ENCODE measurements at places on chromosomes 5 and 9.
A peak's percentile ranks its signal among the peaks of the same experiment; 100 is the strongest.

DNA sequence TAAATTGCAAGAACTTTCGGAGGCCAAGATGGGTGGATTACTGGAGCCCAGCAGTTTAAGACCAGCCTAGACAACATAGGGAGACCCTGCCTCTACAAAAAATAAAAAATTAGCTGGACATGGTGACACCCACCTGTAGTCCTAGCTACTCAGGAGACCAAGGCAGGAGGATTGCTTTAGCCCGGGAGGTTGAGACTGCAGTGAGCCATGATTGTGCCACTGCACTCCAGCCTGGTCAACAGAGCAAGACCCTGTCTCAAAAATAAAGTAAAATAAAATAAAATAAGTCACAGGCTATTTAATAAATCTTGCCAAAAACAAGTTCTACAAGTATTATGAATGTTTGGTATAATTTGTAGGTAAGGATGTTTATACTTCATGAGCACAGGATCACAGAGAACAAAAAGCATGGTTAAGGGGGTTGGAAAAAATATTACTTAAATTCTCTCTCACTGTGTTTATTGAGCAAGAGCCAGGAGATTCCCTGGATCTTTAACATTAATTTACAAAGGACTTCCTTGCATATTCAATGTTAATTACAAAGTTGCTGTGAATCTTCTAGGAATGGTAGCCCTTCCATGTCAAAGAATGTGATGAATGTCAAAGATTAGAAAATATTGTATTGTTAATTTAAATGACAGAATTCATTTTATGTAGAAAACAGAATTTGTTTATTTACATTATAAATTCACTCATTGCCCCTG lies 164.0 kb downstream of the RFX3 start:
- no peak for DNase-seq

- DNase-seq = no peak
Measured at GRCh38 chr9:113599646-113600022, 136.1 kb downstream of the RGS3 start.

DNA sequence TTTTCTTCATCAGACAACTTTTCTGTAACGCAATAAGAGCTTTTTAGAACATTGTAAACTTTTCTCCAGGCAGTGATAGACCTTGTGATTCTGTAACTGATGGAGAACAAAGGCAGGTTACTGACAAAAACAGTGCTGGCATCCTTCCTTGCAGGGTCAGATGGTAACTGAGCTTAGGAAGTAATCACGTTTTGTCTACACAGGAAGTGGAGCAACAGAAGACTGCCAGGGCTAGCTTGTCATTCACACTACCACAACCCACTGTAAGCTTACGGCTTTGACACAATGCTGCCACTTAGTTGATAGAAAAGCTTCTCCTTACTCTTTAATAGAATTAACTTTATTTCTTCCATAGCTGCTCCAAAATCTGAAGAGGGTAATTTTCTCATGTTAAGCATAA lies 46.8 kb downstream of the FBN2 start:
- no peak for DNase-seq

DNA sequence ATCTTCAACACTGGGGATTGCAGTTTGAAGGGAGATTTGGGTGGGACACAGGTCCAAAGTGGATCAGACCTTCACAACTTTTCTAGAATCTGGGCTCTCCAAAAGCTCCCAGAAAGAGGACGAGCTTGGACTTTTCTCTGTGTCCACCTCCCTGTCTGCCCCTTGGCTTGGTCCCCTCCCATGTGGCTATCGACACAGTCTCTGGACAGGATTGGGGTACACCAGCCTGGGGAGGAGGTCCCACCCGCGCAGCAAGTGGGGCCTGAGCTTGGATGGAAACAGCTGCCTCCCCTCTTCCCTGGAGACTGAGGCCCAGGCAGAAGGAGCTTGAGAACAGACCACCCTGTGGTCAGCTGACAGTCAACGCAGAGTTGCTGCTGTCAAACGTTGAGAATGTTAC lies 84.6 kb upstream of the FCN1 start:
- DNase-seq = no peak

DNA sequence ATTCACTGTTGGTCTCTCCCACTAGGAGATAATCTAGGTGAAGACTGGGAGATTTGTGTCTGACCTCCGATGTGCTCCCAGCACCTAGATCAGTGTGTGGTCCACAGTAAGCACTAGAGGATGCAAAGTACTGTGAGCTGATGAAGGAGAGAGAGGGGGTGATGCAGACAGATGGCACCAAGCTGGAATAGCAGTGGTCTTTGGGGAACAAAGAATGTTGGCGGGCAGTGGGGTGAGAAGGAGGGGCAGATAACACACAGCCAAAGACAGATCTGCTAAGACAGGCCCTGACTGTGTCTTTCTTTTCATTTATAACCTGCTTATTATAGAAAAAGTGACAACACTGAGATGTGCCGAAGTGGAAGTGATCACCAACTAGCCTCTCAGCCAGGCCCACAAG lies 37.5 kb downstream of the ERGIC1 start:
- DNase-seq = no peak

GRCh38 chr5:97618721-97619120 lies 435.7 kb upstream of the RIOK2 start:
- no peak for DNase-seq

DNA sequence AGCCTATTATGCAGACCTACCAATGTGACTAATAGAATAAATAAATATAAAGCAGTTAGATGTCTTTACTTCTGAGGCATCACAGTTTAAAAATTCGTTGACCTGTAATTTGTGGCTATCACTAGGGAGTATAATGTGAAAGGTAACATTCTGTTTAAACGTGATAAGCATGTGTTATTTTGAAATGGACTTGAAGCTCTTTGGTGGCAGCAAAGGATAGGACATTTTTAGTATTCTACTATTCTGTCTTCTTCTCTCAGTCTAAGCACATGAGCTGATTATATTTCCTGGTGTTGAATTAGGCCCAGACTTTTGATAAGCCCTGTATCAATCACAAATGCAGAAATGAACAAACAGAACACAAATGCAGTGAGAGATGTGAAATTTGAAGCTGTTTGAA lies 974.0 kb upstream of the CDH10 start:
- no peak for DNase-seq

GRCh38 chr5:1536322-1536845 lies 12.6 kb upstream of the LPCAT1 start:
- peak; percentile 82 for DNase-seq

DNA sequence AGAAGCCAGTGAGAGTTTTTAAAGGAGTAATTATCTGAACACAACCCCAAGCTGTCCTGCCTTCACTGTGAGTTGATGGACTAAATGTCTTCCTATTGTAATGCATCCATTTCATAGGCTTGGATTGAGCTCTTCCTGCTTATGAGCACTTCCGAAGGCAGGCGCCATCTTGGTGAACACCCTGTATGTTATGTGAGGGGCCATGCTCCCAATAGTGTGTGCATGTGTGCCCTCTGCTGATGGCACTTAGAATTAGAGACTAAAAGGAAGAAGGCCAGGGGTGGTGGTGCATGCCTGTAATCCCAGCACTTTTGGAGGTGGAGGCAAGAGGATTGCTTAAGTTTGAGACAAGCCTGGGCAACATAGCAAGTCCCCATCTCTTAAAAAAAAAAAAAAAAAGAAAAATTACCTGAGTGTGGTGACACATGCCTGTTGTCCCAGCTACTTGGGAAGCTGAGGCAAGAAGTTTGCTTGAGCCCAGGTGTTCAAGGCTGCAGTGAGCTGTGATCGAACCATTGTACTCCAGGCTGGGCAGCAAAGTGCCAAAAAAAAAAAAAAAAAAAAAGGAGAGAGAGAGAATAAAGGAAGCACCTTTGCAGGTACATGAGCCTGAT lies 65.0 kb downstream of the C9orf152 start:
- DNase-seq = no peak

DNA sequence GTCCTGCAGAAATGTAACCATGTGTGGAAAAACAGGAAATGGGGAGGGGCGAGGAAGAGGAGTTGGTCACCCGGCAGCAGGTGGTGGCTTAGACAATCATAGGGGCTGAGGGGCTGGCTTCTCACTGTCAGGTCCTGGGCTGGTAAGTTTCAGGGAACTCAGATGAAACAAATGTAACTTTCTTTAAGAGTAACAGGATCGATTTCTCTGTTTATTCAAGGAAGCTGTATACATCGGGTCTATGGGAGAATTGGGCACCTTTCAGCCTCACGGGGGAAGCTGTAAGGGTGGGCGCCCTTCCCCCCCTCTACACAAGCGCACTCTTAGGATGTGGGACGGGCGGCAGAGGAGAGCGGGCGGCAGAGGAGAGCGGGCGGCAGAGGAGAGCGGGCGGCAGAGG lies 104.3 kb upstream of the SIMC1 start:
- no peak for DNase-seq

- no peak for DNase-seq
Measured at GRCh38 chr5:168895295-168896071, 316.3 kb upstream of the PANK3 start.

GRCh38 chr9:137460363-137461315 lies 1.5 kb upstream of the NSMF start:
- DNase-seq = no peak

GRCh38 chr5:73523861-73524260 lies 25.6 kb downstream of the BTF3 start:
- DNase-seq = no peak

- DNase-seq = no peak
Measured at GRCh38 chr5:113156271-113156877, 179.8 kb downstream of the DCP2 start.

DNA sequence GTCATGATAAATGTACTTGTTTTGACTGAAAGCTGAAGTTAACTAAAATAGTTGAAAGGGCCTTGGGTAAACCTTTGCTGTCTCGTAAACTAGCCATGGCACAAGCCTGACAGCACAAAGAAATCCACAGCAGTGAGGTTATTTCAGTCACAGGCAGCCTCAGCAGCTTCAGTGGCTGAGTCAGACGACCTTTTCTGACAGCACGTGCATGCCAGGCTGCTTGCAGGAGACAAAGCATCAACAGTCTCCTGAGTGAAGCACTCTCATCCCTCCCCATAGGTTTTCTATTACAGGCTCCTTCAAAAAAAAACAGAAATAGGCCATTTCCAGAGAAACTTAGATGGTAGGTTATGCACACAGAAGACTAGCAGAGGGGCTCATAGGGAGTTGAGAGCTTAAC lies 34.6 kb downstream of the OXCT1 start:
- DNase-seq = no peak

- DNase-seq = no peak
Measured at GRCh38 chr5:23763170-23763569, 255.8 kb downstream of the PRDM9 start.

- no peak for DNase-seq
Measured at GRCh38 chr5:7094626-7095025, 301.3 kb upstream of the ADCY2 start.

DNA sequence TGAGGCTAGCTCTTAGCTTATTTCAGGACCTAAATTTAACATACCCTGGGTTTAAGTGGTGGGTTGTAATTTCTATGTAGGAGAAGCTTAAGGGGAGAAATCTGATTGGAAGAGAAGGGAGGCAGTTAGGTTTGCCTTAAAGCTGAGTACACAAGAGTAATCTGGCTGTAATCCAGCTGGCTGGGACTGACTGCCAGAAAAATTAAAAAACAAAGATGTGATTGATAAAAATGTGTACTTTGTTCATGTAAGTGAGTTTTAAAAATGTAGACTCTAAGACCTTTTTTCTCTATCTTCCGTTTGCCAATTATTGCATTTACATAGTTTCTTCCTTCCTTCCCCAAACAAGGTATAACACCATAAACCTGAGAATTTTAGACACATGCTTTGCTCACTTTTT lies 17.5 kb upstream of the MSMP start:
- DNase-seq = no peak

- no peak for DNase-seq
Measured at GRCh38 chr9:77677957-77678535, 29.9 kb upstream of the GNA14 start.

GRCh38 chr5:17805227-17805825 lies 171.1 kb downstream of the TAF11L14 start:
- DNase-seq = no peak

DNA sequence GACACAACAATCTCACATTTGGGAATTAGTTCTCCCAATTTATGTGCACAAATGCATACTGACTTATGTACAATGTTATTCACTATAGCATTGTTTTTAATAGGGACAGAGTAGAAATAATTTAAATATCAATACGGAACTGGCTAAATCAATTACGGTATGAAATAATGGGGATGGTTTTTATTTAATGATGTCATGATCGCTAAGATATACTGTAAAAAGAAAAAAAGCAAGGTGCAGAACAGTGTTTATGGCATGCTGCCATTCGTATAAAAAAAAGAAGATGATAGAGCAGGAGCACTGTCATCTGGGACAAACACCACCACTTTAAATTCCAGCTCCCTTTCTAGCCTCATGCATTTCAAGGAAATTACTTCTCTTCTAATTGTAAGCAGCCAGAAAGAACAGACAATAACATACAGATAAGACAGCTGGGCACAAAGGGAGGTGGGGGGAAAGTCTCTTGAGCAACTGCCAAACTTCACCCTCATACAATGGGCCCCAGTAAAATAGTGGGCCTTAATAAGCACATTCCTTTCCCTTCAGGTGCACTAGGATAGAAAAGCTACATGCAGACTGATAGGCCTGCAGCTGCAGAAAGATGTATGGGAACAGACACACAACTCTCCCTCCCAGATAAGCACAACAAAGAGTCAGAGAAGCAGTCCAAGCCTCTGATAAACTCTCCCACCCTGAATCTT lies 8.4 kb downstream of the SREK1IP1 start:
- no peak for DNase-seq

Measured in CD4-positive, alpha-beta T cell treated with Interferon alpha-2 for 1 hour (primary cell).